ENCODE measurements at places on chromosomes 1 and 21.
A peak's percentile ranks its signal among the peaks of the same experiment; 100 is the strongest.

DNA sequence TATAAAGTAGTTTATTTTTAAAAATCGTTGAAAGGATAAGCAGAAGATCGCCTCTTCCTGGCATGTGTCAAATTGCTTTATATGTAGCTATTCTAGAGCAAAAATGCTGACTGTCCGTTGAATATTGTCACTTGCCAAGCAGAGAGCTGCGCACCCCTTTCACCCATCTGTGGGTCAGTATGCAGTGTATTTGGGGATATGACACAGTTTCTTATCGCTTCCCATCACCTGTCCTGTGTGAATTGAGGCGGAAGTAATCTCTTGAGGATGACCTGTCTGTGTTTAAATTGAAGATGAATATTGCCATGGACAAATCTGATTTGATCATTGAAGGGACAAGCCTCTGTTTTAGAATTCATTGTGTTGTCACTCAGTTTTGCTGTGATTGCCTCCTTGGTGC, 52.2 kb downstream of the POFUT2 start:
- DNase-seq = no peak

DNA sequence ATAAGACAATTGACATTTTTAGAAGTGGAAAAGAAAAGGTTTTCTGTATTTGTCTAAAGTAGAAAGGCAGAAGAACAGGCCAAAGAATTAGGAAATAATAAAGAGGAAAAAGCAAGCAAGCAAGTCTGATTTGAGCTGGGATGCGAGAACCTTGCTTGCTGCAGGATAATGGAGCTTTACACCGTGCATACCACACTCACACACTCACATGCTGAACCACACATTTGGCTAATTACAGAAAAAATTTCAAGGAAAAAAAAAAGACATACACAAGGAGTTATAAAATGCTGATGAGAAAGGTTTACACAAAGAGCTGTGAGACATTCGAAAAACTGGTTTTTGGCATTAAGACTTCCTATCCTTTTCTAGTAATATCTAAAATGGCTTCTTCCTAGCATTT, 593.9 kb downstream of the KIF26B start:
- DNase-seq = peak; percentile 35

DNA sequence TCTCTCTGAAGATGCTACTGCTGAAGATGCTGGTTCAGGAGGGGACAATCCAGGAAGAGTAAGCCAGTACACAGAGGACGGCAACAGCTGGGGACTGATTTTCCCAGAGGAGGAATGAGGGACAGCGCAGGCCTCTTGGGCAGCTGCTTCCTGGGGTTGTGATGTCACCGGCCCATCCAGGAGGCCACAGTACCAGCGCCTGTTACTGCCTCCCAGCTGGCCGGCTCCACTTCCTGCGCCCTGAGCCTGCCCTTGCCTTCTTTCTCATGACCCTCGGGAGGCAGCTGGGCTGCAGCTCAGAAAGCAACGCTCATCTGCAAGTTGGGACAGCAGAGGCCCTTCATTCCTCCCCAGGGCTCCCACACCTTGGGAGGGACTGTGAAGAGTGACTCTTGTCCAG, 21.9 kb upstream of the ID3 start:
- DNase-seq = no peak

DNA sequence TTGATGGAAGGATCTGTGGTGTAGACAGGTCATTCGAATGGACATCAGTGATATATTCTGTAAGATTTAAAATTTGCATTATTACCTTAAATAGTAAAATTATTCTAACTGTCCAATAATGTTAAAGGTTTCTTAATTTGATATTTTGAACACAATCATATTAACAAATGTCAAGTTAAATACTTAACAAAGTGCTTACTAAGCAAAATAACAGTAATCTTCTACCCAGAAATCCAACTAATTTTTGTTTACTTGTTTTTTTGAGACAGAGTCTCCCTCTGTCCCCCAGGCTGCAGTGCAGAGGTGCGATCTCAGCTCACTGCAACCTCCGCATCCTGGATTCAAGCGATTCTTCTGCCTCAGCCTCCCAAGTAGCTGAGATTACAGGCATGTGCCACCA, 33.9 kb downstream of the USP33 start:
- no peak for DNase-seq

- DNase-seq = peak; percentile 31
These were observed 23.0 kb upstream of the EPHA2 start for GRCh38 chr1:16178596-16179497.

DNA sequence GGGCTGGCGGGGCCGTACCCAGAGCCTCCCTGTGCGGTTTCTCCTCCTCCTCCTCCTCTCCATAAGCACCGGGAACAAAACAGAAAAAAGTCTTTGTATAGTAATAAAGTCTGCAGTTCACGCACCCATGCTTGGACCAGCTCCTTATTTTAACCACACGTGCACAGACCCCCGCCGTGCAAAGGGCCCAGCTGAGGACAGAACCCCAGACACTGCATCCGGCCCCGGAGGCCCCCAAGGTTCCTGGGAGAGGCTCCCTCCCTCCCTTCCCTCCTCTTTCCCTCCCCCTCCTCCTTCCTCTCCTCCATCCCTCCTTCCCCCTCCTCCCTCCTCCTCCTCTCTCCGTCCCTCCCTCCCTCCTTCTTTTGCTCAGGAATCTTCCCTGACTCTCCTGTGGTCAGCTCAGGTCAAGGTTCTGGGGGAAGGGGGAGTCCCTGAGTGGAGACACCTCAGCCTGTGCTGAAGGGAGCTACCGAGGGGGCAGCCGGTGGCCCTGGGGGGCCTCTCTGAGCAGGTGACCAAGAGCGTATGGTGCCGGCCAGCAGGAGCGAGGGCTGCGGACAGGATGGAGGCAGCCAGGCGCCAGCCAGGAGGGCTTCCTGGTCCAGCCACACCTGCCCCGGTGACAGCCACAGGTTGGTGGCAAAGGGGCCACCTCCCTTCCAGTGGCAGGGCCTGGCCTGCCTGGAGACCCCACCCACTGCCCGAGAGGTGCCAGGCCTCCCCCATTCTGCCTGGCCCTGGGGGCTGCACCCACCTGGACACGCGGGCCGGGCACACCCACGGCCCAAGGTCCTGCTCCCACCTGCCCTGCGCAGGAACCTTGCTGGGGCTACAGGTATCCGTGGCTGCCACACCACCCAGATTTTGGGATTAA, 3.2 kb upstream of the TTLL10 start:
- no peak for DNase-seq

GRCh38 chr1:151854658-151855057, 1.1 kb upstream of the THEM5 start:
- no peak for DNase-seq

- DNase-seq = no peak
These were observed 54.5 kb downstream of the RNF187 start for GRCh38 chr1:228541725-228542124.

GRCh38 chr1:203340112-203340790, 10.7 kb downstream of the FMOD start:
- peak; percentile 83 for DNase-seq

GRCh38 chr1:16254263-16254928, 17.4 kb upstream of the CPLANE2 start:
- DNase-seq = no peak

DNA sequence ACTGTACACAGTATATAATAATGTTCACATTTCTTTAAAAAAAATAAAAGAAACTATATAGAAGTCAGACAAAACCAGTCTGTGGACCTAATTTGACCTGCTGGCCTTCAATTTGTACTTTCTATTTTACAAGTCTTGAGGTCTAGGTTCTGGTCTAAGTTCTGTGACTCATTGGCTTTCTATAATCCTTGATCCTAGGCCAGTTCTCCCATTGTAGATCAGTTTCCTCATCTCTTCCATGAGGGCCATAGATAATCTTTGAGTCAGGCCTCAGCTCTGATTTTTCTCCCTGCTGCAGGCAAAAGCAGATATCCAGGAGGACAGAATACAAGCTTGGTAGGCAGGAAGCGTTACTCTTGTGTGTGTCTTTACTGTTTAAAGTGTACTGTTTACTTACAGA, 603.7 kb upstream of the CAMK1G start:
- peak; percentile 41 for DNase-seq

DNA sequence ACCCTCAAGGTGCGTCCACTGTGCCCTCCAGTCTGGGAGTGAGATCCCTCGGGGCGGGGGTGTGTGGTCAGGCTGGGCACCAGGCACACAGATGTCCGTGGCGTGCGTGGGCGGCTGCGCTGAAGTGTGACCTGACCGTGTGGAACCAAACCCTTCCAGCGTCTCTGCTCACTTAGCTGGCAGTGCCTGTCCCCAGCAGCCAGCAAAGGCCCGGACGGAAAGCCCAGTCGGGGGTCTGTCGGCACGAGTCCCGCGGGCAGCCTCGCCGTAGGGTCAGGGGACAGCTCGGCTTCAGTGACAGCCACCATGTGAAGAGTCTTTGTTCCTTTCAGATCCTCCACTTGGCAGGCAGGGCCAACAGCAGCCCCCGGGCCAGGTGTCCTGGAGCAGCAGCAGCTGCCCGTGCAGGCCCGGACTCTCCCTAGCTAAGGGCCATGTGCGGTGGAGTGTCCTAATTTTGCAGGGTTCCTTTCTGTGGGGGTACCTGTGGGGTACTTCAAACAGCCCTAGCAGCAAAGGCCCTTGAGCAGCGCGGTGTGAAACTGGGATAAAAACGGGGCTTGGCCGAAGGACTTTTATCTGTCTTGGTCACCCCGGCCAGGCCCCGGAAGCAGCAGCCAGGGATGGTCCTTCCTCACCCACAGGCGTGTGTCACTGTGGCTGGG, 11.6 kb downstream of the TTLL10 start:
- DNase-seq = no peak

GRCh38 chr1:204826970-204827369, 43.7 kb upstream of the NFASC start:
- DNase-seq = no peak

DNA sequence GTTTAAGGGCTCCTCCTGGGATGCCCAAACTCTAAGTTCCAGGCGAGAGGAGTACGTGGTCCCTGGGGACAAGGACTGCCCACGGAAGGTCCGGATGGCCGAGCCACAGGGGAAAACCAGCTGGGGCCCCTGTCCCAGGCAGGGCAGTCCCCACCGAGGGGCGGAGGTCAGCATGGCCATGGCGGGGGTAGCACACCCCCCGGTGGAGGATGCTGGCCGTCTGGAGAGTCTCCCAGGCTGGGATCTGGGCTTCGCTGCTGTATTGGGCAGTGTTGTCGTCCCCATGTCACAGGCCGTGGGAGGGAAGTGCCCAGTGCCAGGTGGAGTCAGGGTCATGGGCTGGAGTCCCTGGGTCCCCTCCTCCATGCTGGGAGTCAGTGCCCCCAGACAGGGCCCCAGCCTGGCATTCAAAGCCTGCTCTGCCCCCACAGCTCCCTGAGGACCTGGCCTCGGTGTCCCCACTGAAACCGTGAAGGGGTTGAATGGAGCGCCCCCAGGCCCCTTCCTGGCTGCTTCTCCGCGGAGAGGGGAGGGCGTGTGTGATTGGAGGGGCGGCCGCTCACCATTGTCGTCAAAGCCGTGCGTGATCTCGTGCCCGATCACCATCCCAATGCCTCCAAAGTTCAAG, 6.8 kb downstream of the PRXL2B start:
- no peak for DNase-seq

GRCh38 chr1:69787151-69787550, 219.4 kb downstream of the LRRC7 start:
- no peak for DNase-seq

DNA sequence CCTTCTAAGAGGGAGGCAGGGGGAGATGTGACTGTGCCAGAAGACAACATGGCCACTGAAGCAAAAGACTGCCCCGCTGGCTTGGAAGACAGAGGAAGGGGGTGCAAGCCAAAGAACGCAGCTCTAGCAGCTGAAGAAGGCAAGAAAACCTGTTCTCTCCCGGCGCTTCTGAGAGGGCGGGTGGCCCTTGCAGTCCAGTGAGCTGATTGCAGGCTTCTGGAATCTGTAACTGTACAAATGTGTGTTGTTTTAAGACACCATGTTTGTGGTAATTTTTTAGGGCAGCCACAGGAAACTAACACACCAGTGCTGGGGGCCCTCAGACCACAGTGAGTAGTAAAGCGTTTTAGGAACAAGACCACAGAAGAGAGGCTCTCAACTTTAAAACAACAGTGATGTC, 47.0 kb downstream of the CD46 start:
- peak; percentile 19 for DNase-seq

GRCh38 chr1:155071701-155072100, 6.9 kb upstream of the EFNA3 start:
- no peak for DNase-seq

DNA sequence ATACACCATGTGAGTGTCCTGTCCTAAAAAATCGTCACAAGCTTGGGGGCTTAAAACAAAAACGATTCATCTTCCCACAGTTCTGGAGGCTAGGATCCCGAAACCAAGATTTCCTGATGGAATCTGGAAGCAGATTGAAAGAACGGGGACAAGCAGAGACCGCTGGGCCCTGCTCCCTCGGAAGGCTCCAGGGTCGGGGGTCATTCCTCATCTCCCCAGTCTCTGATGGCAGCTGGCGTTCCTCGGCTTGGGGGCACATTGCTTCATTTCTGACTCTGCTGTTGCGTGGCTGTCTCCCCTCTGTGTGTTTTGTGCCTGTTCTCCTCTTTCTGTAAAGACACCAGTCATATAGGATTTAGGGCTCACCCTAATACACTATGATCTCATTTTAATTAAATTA, 114.2 kb upstream of the TMPRSS2 start:
- DNase-seq = no peak

DNA sequence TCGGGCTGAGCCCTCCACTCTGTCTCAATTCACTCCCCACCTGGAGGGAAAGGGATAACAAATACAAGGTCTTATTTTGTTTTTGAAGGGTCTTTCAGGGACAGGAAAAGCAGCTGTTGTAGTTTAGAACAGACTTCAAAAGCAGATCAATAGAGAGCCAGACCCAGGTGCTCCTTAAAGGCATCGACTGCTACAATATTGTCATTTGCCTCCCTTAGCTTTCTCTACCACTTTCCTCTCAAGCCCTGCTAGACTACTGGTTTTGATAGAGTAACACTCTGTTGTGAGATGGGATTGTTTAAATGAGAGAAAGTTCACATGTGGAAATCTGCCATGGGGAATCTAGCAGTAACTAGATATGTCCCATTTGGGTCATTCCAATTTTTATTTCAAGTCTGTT, 24.0 kb downstream of the RGS7 start:
- DNase-seq = no peak

- DNase-seq = no peak
These were observed 576.6 kb downstream of the NPHP4 start for GRCh38 chr1:5415606-5416005.

- DNase-seq = no peak
These were observed 1091.5 kb upstream of the B3GALT2 start for GRCh38 chr1:194277927-194278326.

- no peak for DNase-seq
These were observed 39.8 kb downstream of the CD53 start for GRCh38 chr1:110912784-110913183.

- DNase-seq = peak; percentile 46
These were observed 40.8 kb upstream of the DYNLT5 start for GRCh38 chr1:66711420-66711819.

GRCh38 chr1:9823943-9824701, at the start of gene CLSTN1:
Gene CLSTN1 (minus strand): TSS chr1:9823965. CDS start chr1:9823733, 232 bp downstream.
- peak; percentile 83 for DNase-seq

GRCh38 chr1:25793585-25794170, 6.3 kb upstream of the SELENON start:
- DNase-seq = no peak

All from fibroblast of upper back skin (primary cell).